ENCODE measurements at places on chromosomes 7 and 10.

- peak; percentile 35 for DNase-seq
Measured at GRCh38 chr7:80379034-80379982, 132.6 kb downstream of the GNAT3 start.

DNA sequence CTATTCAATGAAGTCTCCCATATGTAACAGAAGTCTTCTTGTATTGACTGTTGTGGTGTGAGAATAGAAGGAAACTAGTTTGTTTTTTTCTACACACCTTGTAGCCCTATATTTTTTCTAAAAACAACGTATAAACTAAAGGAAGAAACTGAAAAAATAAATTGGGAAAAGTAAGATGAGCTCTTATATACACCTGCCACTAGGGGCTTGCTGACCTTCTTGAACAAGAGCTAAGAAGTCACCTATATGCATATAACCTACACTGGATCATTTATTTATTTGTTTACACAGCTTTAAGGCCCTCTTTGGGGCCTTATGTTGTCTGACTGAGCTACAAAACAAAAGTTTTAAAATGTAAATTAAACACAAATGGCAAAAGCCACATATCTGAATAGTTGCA, 383.0 kb downstream of the HPSE2 start:
- DNase-seq, result no peak

GRCh38 chr10:132395704-132396493, 1.1 kb upstream of the PWWP2B start:
- DNase-seq, result no peak

- DNase-seq, result no peak
Measured at GRCh38 chr10:29142516-29143314, 146.2 kb upstream of the LYZL1 start.

DNA sequence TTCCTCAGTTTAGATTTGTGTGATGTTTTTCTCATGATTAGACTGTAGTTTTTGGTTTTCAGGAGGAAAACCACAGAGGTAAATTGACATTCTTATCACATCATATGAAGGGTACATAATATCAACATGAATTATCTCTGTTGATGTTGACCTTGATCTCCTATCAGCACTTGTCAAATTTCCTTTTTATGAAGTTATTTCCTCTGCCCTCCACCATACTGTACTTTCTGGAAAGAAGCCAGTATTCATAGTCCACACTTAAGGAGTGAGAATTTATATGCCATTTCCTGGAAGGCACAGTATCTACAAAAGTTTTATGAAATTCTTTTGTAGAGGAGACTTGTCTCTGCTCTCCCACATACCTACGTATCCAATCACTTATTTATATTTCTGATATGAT, 807.2 kb upstream of the MBL2 start:
- DNase-seq, result no peak

DNA sequence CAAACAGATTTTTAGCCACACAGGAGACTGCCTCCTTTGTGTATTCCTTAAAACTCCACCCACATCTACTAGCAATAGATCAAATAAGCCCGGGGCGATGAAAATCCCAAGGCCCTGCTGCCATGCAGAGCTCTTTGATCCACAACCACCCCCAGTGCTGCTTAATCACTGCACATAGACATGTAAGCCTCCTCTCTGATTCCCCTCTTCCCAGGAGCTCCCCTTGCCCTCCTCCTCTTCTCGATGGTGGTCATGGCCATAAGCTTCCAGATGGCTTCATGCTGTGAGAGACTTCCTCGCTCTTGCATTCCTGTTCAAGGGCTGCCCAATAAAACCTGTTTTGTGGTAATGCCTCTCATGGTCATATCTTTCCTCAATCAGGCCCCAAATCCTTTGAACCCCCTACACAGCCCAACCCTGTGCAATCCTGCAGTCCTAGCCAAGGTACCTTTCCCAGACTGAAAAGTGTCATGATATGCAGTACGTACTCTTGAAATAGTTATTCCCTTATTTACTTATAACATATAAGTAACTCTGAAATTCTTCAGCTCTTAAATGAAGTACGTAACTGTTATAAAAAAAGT, 158.5 kb downstream of the CACNA2D1 start:
- no peak for DNase-seq

GRCh38 chr7:141411133-141411532, 140.1 kb upstream of the AGK start:
- no peak for DNase-seq

DNA sequence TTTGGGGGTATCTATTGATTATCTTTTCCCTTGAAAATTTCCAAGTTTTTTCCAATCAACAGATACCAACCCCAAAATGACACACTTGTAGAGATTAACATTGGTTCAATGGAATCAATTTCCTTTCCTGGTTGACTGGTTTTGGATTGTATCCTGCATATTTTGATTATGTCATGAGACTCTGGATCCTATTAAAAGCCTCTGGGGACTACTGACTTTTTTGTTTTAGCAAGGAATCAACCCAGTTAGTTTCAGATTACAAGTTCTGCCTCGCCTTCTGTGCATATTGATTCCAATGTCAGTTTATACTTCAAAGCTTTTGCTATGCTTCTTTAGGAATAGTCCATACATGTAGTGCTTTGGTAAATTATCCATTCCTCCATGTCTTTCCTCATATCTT, 29.2 kb downstream of the COPG2 start:
- no peak for DNase-seq

GRCh38 chr7:33157781-33158180, 28.4 kb downstream of the BBS9 start:
- DNase-seq, result peak; percentile 21

DNA sequence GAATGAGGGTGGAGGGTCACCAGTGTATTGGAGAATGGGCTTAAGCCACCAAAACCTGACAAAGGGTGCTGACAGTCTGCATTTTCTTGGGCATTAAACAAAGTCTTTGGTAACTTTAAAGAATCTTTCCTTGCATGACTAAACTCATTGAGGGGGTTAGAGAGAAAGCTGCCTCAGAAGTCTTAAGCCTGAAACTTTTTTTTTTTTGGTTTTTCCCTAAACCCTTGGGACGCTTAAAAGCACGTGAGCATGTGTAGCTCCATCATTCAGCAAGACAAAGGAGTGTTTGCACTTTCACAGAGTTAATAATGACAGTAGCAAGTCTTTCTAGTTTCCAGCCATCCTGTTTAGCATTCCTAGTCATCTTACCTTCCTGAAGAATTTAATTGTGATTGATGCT, 110.7 kb downstream of the LRMDA start:
- DNase-seq, result no peak

GRCh38 chr7:32273297-32273696, 203.1 kb upstream of the PDE1C start:
- DNase-seq, result no peak

GRCh38 chr7:30785786-30786185, 14.6 kb downstream of the MINDY4 start:
- DNase-seq, result no peak

DNA sequence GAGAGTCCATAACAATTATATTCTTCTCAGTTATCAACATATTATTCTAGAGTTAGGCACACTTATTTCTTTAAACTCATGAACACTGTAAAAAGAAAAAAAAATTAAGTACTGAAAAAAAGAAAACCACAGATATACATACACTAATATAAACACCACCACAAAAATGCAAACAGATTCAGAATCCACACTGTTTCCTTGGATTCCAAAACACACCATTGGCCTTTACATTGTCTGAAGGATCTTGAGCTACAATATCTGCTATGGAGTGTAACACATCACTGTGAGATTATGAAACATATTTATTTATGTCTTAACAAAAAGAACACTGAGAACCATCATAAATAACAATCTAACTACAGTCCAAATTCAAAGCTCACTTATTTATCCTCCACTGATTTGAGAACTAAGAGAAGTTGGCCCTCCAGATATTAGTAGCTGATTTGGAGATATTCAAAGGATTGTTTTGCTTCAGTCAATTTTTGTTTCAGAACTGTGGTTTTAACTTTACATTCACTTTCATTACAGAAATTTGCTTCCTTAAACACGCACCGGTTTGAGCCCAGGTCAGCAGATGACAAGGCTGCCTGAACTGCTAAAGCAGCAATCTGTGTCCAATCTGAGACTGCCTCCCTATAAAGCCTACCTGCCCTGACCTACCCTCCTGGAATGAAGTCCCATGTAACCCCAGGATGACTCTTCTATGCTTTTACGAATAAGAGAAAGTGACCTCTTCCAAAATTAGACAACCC, 47.0 kb upstream of the CDK1 start:
- DNase-seq, result no peak

- DNase-seq, result no peak
Measured at GRCh38 chr7:88218836-88219605, 817 bp downstream of the SRI start.

- DNase-seq, result no peak
Measured at GRCh38 chr7:84700563-84701370, 486.1 kb downstream of the SEMA3D start.

DNA sequence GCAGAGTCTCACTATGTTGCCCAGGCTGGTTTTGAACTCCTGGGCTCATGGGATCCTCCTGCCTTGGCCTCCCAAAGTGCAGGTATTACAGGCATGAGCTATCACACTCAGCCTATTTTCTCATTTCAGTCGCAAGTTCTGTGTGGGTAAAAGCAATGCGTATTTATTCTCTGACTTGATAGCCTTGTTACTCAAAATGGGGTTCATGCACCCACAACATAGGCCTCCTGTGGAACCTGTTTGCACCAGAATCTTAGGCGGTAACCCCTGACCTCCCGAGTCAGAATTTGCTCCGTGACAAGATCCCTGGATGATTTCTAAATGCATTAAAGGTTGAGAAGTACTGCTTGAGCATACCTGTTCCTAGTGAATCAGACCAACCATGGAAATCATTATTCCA, 7.3 kb downstream of the IL2RA start:
- DNase-seq, result no peak

DNA sequence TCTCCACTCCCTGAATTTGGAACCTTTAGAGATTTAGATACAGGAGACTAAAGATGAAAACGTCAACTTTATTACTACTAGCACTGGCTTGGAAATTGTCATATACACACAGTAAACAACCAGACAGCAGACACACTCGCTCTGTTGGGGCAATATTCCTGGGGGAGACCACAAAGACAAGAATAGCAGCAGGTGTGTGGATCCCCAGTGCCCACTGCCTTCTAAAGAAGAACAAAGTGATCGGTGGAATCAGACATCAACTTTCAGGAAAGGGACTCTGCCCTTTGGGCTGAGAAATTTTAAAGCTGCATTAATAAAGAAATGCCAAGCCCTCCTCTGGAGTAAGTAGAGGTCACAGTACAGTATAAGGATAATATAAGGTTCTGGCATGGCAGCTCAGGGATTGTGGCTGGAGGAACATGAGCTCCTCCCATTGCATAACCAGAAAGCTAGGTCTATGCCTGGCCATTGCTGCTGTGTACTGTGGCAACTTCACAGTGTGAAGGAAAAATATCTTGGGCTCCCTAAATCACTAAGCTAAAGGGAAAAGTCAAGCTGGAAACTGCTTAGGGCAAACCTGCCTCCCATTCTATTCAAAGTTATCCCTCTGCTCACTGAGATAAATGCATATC, 57.1 kb upstream of the ANKRD1 start:
- no peak for DNase-seq

DNA sequence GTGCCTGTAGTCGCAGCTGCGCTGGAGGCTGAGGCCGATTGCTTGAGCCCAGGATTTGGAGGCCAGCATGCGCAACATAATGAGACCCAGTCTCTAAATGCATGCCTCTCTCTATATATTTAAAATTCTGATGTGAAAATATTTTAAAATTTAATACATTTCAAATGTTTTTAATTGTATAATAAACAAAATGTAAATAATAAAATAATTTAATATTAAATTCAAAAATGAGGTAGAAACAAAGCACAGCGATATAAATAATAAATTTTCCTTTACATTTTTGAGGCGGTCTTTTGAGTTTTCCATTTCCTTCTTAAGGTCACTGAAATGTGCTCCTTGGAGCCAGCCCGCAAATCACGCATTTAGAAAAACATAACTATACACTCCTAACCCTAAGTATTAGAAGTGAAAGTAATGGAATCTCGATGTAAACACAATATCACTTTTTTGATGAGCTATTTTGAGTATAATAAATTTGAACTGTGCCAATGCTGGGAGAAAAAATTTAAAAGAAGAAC, 523 bp upstream of the CDK1 start:
- no peak for DNase-seq

DNA sequence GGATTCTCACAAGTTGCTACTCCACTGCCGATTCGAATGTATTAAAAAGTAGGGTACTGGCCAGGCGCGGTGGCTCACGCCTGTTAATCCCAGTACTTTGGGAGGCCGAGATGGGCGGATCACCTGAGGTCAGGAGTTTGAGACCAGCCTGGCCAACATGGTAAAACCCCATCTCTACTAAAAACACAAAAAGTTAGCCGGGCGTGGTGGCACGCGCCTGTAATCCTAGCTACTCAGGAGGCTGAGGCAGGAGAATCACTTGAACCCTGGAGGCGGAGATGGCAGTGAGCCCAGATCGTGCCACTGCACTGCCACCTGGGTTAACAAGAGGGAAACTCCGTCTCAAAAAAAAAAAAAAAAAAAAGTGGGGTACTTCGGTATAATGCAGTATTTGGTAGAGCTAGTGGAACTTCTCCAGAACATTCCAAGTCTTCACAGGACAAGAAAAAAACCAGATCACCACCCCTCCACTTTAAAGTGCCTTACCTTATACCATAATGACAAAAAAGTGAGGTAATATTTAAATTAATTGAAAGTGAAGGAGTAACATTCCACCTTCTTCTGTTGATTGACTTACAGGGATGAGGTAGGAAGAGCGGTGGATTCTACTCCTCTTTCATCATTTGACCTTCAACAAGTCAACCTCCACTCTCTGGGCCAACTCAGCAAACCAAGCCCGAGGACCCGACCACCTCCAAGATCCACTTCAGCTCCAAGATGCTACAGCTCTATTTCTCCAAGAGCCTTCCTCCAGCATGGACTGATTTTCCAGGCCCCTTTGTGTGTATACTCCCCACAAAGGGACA, 2.0 kb downstream of the BAZ1B start:
- no peak for DNase-seq

GRCh38 chr10:78634835-78635234, 433.9 kb upstream of the ZMIZ1 start:
- DNase-seq, result no peak

DNA sequence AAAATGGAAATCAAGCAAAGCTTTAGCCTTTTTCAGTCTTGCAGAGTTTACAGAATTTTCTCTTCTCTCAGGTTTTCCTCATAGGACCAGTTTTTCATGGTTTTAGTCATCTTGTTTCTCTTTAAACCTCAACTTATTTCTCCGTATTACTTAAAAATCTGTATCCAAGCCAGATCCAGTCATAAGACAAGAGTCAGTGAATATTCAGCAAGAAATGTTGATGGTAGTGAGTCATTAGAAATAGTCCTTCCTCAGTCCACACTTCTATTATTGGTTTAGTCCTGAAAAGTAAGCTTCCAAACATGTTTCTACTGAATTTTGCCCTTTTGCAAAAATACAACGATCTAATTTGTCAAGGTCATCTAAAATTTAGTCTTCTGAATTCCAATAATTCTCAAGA, 107.0 kb downstream of the VIM start:
- peak; percentile 55 for DNase-seq

Measured in GM04504 (cell line).